ENCODE measurements at places on chromosomes 2 and 18.

GRCh38 chr2:237996021-237996593 lies 29.3 kb downstream of the UBE2F start:
- DNase-seq: no peak
- H3K27ac ChIP-seq: no peak overlapping the region
- no peaks in the 10 kb centered on the region for H3K27me3 ChIP-seq

- no peaks in the 10 kb centered on the region for H3K4me1 ChIP-seq
- no peaks in the 10 kb centered on the region for H3K36me3 ChIP-seq
- no peaks in the 10 kb centered on the region for H3K27me3 ChIP-seq
- peak overlapping the region; percentile 97 for H3K27ac ChIP-seq
Measured at GRCh38 chr2:190882411-190882766, 1.8 kb downstream of the GLS start.

GRCh38 chr2:195164930-195165329 lies 492.1 kb upstream of the SLC39A10 start:
- DNase-seq: no peak
- no peaks in the 10 kb centered on the region for H3K36me3 ChIP-seq
- H3K4me3 ChIP-seq: no peak overlapping the region
- no peaks in the 10 kb centered on the region for H3K27me3 ChIP-seq
- H3K4me1 ChIP-seq: no peaks in the 10 kb centered on the region
- H3K27ac ChIP-seq: no peak overlapping the region

DNA sequence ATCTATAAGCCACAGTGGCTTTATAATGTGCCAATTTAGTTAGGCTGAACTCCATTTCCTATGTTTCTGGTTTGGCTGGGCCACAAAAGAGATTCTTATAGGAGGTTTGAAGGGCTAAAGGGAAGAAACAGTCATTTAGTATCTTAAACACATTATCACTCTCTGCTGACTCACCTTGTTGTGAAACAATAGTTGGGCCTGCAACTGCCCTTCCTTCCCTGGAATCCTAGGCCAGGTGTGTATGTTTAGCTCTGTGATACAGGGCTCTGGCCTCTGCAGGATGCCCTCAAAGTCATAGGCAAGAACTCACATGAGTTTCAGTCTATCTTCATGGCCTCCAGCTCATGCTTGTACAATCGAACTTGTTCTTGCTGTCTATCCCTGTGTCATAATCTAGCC lies 400.0 kb upstream of the CELF4 start:
- no peak overlapping the region for H3K4me3 ChIP-seq
- no peak for DNase-seq
- H3K27me3 ChIP-seq: no peaks in the 10 kb centered on the region
- H3K36me3 ChIP-seq: no peaks in the 10 kb centered on the region
- no peaks in the 10 kb centered on the region for H3K4me1 ChIP-seq

GRCh38 chr2:176959614-176960013 lies 253.0 kb upstream of the HNRNPA3 start:
- H3K27me3 ChIP-seq: no peaks in the 10 kb centered on the region
- no peak for DNase-seq
- H3K36me3 ChIP-seq: no peaks in the 10 kb centered on the region
- H3K4me3 ChIP-seq: no peak overlapping the region
- no peak overlapping the region for H3K27ac ChIP-seq

DNA sequence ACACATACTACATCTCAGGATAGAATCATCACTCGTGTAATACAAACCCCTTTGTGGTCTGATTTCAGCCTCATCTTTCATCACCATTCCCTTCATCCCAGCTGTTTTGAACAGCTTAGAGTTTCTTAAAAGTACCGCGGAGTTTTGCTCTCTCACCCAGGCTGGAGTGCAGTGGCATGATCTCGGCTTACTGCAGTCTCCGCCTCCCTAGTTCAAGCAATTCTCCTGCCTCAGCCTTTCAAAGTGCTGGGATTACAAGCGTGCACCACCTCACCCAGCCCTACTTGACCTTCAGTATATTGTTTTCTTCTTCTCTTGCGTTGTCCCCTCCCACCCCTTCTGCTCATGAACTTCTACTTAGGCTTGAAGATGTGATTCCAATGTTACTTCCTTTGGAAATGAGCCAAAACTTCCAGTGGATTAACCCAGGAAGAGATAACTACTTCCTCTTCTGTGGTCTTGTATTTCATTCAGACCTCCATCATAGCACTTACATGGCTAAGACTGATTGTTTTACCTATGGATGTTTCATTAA lies 15.8 kb downstream of the ERLEC1 start:
- peaks cover 8% of the 10 kb centered on the region for H3K36me3 ChIP-seq
- DNase-seq: no peak
- no peak overlapping the region for H3K4me3 ChIP-seq
- H3K27ac ChIP-seq: no peak overlapping the region
- no peaks in the 10 kb centered on the region for H3K27me3 ChIP-seq

- DNase-seq: no peak
- peaks cover 78% of the 10 kb centered on the region for H3K27me3 ChIP-seq
- no peaks in the 10 kb centered on the region for H3K36me3 ChIP-seq
- peak within 1 kb of the TSS; percentile 37 for H3K4me3 ChIP-seq
- H3K27ac ChIP-seq: no peak within 1 kb of the TSS
Measured at GRCh38 chr2:72147303-72147971, at the start of gene CYP26B1. Gene CYP26B1 (minus strand): TSS chr2:72147862. CDS start chr2:72147834, 28 bp downstream.

- H3K27me3 ChIP-seq: no peaks in the 10 kb centered on the region
- H3K27ac ChIP-seq: no peak overlapping the region
- no peak for DNase-seq
- no peak overlapping the region for H3K4me3 ChIP-seq
- no peaks in the 10 kb centered on the region for H3K36me3 ChIP-seq
Measured at GRCh38 chr2:175227393-175227792, 45.9 kb upstream of the ATP5MC3 start.

DNA sequence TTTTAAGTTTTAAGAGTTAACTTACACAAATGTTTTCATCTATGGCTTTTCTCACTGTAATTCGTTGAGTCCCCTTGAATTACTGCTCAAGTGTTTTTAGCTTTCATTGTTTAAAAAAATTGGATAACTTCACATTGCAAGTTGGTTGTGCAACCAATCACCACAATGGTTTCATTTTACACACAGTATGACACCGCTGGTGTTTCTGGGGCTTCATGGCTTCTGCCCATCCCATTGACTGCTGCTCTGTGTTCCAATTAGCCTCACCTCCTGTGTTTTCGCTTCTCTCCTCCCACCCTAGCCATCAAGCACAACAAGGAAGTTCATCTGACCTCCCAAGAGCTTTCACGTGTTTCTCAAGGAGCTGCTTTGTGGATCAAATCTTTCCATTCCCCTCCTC lies 199.1 kb upstream of the CHAC2 start:
- H3K4me3 ChIP-seq: no peak overlapping the region
- no peaks in the 10 kb centered on the region for H3K27me3 ChIP-seq
- no peak for DNase-seq
- H3K27ac ChIP-seq: no peak overlapping the region

GRCh38 chr2:62287899-62288880 lies 92.3 kb downstream of the B3GNT2 start:
- peak; percentile 42 for DNase-seq
- H3K36me3 ChIP-seq: no peaks in the 10 kb centered on the region
- H3K4me3 ChIP-seq: no peak overlapping the region
- no peaks in the 10 kb centered on the region for H3K27me3 ChIP-seq
- H3K4me1 ChIP-seq: peaks cover 9% of the 10 kb centered on the region

GRCh38 chr2:217074576-217075255 lies 214.9 kb upstream of the TNP1 start:
- H3K27ac ChIP-seq: no peak overlapping the region
- H3K4me1 ChIP-seq: no peaks in the 10 kb centered on the region
- no peak for DNase-seq

GRCh38 chr2:187117483-187117882 lies 268.5 kb upstream of the ZSWIM2 start:
- H3K27ac ChIP-seq: no peak overlapping the region
- no peaks in the 10 kb centered on the region for H3K27me3 ChIP-seq
- no peaks in the 10 kb centered on the region for H3K4me1 ChIP-seq
- DNase-seq: no peak
- no peaks in the 10 kb centered on the region for H3K36me3 ChIP-seq

- H3K4me3 ChIP-seq: no peak overlapping the region
- no peak for DNase-seq
- no peak overlapping the region for H3K27ac ChIP-seq
- no peaks in the 10 kb centered on the region for H3K27me3 ChIP-seq
Measured at GRCh38 chr18:57029761-57030160, 117.1 kb upstream of the BOD1L2 start.

DNA sequence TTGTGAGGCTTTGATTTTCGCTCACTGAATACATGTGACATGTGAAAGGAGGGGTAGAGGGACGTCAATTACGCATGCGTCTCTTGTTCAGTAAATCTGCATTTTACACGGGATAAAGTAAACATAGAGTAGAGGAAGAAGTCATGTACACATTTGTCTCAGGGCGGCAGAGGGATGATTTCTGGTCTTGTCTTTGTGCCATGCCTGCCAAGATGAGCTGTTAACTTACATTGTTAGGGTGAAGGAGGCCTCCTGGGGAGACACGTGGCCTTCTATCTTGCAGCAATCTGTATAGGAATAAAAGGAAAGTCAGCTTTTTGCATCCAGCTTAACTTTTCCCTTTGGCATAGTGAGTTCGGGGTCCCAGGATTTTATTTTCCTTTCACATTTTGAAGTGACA lies 106.3 kb downstream of the LDLRAD4 start:
- no peaks in the 10 kb centered on the region for H3K36me3 ChIP-seq
- H3K27ac ChIP-seq: no peak overlapping the region
- no peaks in the 10 kb centered on the region for H3K4me1 ChIP-seq
- DNase-seq: no peak

DNA sequence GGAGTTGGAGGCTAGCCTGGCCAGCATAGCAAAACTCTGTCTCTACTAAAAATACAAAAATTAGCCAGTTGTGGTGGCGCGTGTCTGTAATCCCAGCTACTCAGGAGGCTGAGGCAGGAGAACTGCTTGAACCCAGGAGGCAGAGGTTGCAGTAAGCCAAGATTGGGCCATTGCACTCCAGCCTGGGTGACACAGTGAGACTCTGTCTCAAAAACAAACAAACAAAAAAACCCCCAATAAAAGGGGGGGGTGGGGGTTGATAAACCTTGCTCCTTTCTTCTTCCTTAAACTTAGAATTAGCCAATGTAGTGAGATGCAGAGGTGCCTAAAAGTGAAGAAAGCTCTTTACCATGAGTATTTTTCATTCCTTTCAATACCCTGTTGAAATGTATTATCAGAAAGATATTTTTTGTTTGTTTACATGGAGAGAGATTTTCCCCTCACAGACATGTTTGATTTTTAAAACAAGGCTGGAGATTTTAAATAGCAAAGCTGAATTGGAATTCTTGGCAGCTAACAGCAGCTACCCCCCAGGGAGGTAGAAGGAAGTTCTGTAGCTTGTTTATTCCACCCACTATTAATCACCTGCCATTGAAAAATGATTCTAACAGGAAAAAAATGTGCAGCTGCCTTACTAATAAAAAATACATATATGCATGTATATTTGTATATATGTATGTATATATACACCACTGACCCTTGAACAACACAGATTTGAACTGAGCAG lies 48.6 kb downstream of the GYPC start:
- no peaks in the 10 kb centered on the region for H3K36me3 ChIP-seq
- H3K27ac ChIP-seq: no peak overlapping the region
- H3K27me3 ChIP-seq: no peaks in the 10 kb centered on the region
- no peaks in the 10 kb centered on the region for H3K4me1 ChIP-seq

Measured in small intestine (tissue), 16 donors.